ENCODE measurements at places on chromosomes 13 and 19.

- DNase-seq = no peak
Observed at GRCh38 chr13:24288870-24289269, 20.5 kb upstream of the C1QTNF9 start.

DNA sequence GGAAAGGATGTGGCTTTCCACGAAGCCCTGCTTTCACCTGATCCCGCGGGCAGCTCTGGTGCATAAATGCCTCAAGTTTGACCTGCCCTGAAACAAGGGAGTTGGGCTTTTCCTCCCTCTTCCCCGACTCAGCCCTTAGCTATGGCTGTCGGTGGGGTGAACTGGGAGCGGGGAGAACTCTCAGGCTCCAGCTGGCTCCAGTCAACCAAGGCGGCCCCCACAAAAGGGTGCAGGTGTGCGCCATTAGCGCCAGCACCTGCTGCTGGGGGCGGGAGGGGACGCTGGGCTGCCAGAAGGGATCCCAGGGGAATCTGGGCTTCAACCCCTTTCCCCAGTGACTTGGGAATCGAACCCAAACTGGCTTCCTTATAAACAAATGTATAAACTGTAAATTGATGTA, 7.1 kb upstream of the DHRS12 start:
- no peak for DNase-seq

DNA sequence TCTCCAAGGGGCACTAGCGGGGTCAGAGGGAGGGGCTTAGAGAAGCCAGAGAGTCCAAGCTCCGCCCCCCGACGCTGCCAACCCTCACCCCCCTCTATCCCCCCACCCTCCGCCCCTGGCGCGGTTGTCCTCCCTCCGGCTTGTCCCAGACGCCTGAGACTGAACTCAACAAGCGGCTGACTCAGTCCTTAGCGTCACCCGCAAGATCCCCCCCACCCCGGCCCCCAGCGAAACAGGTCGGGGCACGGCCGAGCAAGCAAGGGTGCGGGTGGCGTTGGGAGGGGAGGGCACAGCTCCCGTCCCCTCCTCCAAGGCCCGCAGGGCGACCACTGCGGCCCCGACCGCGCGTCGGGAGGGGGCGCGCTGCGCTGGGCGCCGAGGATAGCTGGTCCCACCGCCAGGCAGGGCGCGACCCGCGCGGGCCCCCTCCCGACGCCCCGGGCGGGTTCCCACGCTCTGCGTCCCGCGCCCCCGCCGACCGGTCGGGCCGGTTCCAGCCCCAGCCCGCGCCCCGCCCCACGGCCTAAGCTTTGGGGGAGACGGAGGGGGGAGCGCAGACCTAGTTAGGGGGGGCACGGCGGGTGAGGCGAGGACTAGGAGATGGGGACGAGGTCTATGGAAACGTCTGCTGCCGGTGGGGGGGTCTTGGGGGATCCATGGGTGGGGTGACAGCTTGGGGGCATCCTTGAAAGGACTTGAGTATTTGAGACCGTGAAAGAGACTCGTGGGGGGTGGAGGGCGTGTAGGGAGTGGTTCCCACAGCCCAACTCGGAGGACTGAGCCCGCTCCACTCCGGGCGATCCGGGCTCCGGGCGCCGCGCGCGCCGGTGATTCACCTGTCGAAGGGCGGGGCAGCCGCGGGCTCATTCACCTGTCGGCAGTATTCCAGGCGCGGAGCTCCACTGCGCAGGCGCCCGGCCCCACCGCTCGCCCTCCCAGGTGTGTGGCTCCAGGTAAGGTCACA, 5.1 kb downstream of the NOTCH3 start:
- DNase-seq = no peak

DNA sequence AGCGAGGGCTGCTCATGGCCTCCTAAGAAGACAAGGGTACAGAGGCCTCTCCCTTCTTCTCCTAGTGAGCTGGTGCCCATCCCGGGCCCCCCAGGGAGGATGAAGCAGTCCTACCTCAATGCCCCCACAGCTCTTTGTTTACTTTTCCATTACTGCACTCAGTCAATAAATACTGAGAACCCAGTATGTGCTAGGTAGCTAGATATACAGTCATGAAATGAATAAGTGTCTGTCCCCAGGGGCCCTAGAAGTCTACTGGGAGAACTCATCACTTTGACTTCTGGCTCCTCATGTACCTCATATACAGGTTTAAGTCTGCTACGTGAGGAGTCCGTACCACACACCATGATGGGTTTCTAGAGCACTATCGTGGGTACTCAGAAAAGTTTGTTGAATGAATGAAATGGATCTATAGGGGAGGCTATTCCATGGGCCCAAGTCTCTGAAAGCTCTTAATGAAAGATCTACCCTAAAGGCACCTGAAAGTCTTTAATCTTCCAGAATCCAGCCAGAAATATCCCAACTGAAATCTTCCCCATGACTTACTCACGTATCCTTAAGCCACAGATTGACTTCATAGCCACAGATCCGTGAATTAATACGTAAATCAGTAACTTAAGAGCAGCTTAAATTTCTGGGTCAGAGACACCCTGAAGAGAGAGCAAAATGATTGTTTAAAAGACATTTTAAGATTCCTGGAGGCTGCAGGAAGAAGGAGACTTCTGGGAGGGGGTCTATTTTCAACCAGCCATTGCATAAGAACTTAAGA, 51.6 kb upstream of the POMP start:
- DNase-seq = no peak

GRCh38 chr13:36158611-36159010, 27.4 kb upstream of the DCLK1 start:
- no peak for DNase-seq

- DNase-seq = no peak
Observed at GRCh38 chr19:54302257-54302656, 10.7 kb downstream of the LILRA5 start.

GRCh38 chr13:57346786-57347185, 179.8 kb downstream of the PRR20E start:
- DNase-seq = no peak

- no peak for DNase-seq
Observed at GRCh38 chr13:54234607-54235006, 1206.0 kb downstream of the OLFM4 start.

- DNase-seq = no peak
Observed at GRCh38 chr19:16134510-16134909, 9.0 kb upstream of the HSH2D start.

DNA sequence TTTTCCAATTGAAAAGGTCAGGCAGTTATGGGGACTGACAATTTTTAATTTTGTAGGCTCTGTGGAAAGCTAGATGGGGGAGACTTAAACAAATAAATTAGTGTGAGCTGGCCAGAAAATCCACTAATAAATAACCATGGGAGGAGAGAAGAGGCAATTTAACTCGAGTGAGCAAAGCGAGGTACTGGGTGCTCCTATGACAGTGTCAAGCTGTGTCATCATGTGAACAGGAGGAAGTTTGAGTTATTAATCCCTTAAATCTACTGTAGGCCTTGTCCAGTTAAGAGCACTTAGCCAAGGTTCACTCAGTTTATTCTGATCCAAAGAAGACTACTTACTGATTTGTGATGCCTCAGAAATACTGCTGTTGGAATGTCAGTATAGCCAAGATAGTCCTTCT, 122.8 kb downstream of the OXGR1 start:
- no peak for DNase-seq

DNA sequence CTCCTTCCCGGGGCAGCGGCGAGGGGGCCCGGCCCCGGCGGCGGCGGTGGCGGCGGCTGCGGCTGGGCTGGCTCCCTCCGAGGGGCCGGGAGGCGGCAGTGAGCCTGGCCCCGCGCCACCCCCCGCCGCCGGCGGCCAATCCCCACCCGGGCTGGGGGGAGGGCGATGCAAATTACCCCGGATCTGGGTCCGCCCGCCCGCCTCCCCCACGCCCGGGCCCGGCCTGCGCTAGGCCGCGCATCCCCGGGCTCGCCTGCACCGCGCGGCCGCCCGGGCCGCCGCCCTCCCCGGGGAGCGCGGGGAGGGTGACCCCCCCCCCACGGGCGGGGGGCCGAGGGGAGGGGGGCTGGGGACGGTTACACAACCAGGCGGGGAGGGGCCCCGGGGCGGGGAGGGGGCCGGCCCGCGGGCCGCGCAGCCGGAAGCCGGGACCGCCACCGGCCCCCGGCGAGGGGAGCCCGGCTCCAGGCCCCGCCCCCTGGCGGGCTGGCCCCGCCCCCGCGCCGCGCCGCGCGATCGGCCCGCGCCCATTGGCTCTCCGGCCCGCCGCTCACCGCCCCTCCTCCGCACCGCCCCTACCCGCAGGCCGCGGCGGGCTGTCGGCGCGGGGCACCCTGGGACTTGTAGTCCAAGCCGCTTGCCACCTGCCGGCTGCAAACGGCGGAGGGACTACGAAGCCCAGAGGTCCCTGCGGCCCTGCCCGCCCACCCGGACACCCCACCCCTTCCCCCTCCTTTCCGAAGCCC, 1.1 kb downstream of the ZBTB7A start:
- peak; percentile 59 for DNase-seq

GRCh38 chr19:44548736-44549135, 19.3 kb upstream of the CEACAM20 start:
- DNase-seq = no peak

GRCh38 chr19:907183-907853, 5.7 kb downstream of the R3HDM4 start:
- no peak for DNase-seq

DNA sequence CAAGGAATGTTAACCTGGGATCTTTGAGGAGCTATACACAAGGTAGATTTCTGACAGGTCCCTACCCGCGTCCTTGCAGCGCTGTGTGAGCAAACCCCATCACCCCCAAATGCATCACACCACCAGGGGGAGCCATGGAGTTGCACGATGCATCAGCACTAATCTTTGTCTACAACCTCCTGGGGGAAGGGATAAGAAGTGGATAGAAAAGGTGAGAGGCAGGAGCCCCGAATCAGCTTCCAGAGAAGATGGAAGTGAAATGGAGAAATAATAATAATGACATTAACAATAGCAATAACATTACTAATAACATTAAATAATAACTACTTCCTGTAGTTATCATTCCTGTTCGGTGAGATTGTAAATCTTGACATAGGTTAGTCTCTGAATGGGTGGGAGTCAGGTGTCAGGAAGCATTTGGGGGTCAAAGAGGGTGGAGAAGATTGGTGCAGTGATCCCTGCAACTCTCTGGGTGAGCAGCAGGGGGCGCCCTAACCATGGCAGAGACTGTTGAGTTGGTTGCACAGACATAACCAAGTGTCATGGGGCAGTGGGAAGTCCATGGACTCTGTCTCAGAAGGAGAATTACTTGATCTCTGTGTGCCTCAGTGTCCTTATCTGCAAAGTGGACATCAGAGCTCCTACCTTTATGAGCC, 16.5 kb downstream of the SIGLEC7 start:
- DNase-seq = no peak

DNA sequence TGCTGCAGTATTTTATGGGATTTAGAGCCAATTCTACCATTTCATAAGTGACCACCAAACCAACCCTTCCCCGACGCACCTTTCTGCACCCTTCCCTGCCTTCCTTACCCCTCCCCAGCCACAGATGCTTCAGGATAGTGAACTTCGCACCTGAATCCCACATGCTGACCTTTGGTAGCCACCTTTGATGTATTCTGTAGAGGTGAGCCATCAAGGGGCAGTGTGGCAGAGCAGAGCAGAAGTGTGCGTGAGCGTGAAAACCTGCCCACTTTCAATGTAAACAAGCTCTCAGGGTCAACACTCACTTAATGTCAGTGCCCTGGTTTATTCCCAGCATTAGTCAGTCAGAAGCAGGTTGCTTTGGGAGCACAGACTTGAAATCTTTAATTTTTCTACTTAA, 107.7 kb downstream of the FRY start:
- DNase-seq = no peak

GRCh38 chr13:100040196-100040595, 48.7 kb upstream of the PCCA start:
- DNase-seq = peak; percentile 53

GRCh38 chr19:49790866-49791265, 22.2 kb downstream of the FUZ start:
- no peak for DNase-seq

DNA sequence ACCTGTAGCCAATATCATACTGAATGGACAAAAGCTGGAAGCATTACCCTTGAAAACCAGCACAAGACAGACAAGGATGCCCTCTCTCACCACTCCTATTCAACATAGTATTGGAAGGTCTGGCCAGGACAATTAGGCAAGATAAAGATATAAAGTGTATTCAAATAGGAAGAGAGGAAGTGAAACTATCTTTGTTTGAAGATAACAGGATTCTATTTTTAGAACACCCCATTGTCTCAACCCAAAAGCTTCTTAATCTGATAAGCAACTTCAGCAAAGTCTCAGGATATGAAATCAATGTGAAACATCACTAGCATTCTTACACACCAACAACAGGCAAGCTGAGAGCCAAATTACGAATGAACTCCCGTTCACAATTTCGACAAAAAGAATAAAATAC, 17.8 kb upstream of the CCNA1 start:
- no peak for DNase-seq

GRCh38 chr19:28010656-28011055, 1202.3 kb downstream of the UQCRFS1 start:
- DNase-seq = no peak

DNA sequence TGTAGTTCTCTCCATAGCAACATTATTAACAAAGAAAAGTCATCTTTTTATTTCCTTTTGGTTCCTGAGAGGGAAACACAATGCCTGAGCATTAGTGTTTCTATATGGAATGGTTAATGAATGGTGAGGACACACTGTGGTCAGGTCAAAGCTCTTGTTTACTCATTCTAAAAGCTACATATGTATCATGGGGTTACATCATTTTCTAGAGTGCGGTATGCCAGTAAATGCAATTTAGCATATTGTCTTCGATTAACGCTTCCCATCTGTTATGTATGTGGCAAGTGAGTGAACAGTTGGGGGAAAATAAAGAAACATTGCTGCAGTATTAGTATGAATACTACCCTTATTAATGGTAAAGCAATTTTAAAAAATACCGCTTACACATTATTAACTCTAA, 1152.2 kb upstream of the SPRY2 start:
- no peak for DNase-seq

- DNase-seq = no peak
Observed at GRCh38 chr13:72804301-72804700, 22.4 kb downstream of the PIBF1 start.

- no peak for DNase-seq
Observed at GRCh38 chr13:110062777-110063442, 244.0 kb downstream of the COL4A1 start.

DNA sequence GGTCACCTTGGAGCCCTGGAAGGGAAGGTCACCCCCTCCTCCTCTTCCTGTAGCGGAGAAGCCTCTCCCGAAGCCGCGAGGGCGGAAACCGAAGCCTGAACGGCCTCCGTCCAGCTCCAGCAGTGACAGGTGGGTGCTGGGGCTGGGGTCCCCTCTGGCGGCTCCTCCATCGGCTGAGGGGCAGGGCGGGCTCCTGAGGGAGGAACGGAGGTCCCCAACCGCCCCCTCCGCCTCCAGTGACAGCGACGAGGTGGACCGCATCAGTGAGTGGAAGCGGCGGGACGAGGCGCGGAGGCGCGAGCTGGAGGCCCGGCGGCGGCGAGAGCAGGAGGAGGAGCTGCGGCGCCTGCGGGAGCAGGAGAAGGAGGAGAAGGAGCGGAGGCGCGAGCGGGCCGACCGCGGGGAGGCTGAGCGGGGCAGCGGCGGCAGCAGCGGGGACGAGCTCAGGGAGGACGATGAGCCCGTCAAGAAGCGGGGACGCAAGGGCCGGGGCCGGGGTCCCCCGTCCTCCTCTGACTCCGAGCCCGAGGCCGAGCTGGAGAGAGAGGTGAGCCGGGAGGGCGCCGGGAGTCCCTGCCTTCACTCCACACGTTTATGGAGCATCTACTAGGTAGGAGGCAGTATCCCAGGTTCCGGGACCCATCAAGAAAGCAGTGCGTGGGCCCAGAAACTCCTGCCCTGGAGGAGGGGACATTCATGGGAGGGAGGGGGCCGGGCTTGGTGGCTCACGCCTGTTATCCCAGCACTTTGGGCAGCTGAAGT, 22.0 kb downstream of the HDGFL2 start:
- DNase-seq = no peak

GRCh38 chr19:45404557-45405434, at the start of gene PPP1R13L:
Gene PPP1R13L (minus strand): TSS chr19:45405069. CDS start chr19:45398318, 6,751 bp downstream.
- no peak for DNase-seq

- no peak for DNase-seq
Observed at GRCh38 chr13:100526318-100527000, 62.1 kb downstream of the GGACT start.

All from NCI-H2081 treated with DMSO at 0.1 percent for 48 hours (cell line).